IMR-90 (cell line): ENCODE measurements at places on chromosomes 7 and 10. TPM values are rescaled to one million over a fixed set of nuclear protein-coding genes. Genes with fewer than 3 reads are reported as not detected.

DNA sequence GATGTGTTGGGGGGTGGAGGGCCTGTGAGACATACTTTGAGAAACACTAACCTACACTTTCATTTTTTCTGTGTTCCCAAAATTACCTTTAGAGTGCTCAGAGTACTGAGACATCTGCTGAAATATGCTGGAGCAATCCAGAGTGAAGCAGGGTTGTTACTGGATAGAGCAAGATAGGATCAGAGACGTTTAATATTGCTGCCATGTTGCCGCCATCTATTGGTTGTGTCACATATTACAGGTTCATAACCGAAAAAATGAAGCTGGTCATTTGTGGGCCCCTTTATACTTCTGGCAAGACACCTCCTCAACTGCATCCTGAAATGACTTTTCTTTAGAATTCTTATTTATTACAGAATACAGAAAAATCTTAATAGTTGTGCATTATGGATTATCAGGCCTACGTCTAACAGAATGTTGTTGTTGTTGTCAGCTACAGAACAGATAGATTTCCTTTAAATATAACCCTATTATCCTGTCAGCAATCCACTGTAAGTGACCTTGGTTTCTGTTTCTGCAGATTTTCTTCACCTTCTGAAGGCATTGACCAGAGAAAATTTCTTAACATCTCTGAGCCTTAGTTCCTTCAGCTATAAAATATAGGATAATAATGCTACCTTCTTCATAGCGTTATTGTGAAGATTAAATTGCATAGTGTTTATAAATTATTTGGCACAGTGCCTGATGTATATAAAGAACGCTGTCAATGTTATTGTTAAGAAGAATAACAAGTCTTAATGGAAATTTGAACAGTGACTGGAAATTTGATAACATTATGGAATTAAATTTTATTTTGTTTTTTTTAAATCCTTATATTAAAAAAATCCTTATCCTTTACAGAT, 16.2 kb upstream of the DLD start:
- DNase-seq, result peak; percentile 67

GRCh38 chr10:35435824-35436223, 99.5 kb downstream of the CCNY start:
- no peak for DNase-seq

GRCh38 chr10:67819768-67820204, 18.2 kb downstream of the DNAJC12 start:
- peak; percentile 44 for DNase-seq

FBXW4 gene
- total RNA-seq, result 26.7 and 31.7 TPM in 2 replicates

ITGA8 gene
- under 0.01 TPM in 2 replicates for total RNA-seq

LYZL2 gene
- not detected in 2 replicates for total RNA-seq

FOXK1 gene
- total RNA-seq, result 4.3 and 5.0 TPM in 2 replicates

NCAPG2 gene
- 25.8 and 31.7 TPM in 2 replicates for total RNA-seq
